H4 (cell line): ENCODE measurements at places on chromosomes 13 and 19. TPM values are rescaled to one million over a fixed set of nuclear protein-coding genes. Genes with fewer than 3 reads are reported as not detected.
A peak's percentile ranks its signal among the peaks of the same experiment; 100 is the strongest.

- no peak for DNase-seq
Measured at GRCh38 chr13:114120591-114121011, 11.8 kb downstream of the RASA3 start.

GRCh38 chr13:30847650-30848307, 58.3 kb upstream of the MEDAG start:
- peak; percentile 78 for DNase-seq

DNA sequence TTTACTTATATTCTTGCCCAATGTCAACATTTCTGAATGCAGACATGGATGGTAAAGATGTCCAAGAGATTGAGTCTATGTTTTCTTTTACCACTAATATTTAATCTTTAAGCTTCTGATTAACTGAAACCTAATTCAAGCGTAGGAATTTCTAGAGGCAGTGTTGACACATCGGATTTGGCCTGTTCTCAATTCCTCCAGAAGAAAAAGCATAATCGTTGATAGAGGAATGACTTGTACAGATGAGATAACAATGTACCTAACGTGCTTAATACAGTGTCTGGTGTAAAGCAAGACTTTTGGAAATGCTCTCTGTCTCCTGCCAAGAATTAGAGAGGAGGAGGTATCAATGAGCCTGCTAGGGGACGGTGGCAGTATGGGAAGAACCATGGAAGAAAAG, 35.2 kb downstream of the SLC15A1 start:
- no peak for DNase-seq

DNA sequence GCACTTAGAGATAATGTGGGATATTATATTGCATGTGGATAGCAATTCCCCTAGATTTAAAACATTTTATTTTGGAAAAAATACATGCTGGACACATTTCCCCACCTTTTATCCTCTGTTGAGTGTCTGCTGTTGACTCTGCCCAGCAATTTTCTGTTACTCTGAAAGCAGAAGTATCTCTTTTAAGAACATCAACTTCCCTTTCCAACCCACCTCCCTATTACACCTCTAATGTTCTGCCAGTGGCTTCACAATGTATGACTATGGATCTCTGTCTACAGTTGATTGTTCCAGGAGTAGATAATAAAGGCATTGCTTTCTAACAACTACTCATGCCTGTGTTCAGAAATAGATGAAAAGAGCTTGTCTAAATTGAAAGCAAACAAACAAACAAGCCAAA, 754.8 kb upstream of the SLITRK6 start:
- DNase-seq = no peak

DNA sequence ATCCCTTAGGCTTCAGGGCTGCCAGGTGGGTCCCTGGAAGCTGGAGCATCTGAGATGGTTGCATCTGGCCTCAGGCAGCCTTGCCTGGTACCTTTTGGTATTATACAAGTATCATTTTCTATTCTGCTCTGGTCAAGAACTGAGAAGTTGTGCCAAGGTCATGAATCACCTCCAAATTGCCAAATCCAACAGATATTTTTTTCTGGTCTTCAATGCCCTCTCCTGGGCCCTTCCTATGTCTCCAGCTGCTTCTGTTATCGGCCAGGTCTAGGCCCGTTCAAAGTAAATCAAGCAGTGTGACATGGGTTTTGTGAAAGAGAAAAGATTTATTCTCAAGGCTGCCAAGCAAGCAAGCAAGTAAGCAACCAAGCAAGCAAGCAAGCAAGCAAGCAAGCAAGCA, 271.1 kb upstream of the MAB21L1 start:
- no peak for DNase-seq

The TMEM143 gene
- 3.3 and 3.6 TPM in 2 replicates for total RNA-seq

The PLK5 gene
- not detected in 2 replicates for total RNA-seq

- peak; percentile 83 for DNase-seq
Measured at GRCh38 chr19:9406798-9407352, 28.5 kb downstream of the ZNF266 start.

DNA sequence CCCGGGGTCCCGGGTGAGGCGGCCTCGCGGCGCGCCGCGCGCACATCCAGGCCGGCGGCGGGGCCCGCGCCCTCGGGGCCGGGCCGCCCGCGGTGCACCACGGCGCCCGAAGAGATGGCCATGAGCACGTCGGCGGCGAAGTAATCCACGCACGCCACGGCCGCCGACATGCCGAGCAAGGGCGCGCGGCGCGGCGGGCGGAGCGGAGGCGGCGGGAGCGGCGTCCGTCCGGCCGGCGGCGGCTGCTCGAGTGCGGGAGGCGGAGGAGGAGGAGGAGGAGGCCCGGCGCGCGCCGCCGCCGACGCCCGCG, at the start of gene KLF16:
TSS of gene KLF16 (minus strand) at position 252 of the 310 bp plus-strand sequence. CDS start at position 170, 82 bp downstream.
- DNase-seq = no peak

- DNase-seq = no peak
Measured at GRCh38 chr13:68636784-68637183, 1406.6 kb upstream of the PCDH9 start.

The MBD3L2 gene
- not detected in 2 replicates for total RNA-seq

The TJP3 gene
- total RNA-seq = 1.5 TPM in 1 of 2 replicates, not detected in the other

The TLE6 gene
- total RNA-seq = 1.5 and 2.7 TPM in 2 replicates

DNA sequence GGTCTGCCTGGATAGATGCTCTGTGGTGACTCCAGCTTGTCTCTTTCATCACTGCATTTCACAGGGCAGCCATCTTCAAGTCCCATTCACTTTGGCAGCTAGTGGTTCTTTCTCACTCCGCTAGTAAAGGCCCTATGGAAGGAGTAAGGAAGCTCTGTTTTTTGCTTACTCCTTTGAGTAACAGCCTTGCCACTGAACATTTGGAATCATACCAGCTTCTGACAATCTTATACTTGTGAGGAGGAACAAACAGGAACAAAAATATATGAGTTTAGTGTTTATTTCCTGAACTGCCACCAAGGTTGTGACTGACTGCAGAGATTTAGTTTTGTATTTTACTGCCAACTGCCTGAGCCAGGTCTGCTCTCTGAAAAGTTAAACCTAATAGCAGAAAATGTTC, 38.7 kb downstream of the KCTD4 start:
- DNase-seq = peak; percentile 56

GRCh38 chr13:46121597-46122163, 16.8 kb upstream of the CPB2 start:
- no peak for DNase-seq

DNA sequence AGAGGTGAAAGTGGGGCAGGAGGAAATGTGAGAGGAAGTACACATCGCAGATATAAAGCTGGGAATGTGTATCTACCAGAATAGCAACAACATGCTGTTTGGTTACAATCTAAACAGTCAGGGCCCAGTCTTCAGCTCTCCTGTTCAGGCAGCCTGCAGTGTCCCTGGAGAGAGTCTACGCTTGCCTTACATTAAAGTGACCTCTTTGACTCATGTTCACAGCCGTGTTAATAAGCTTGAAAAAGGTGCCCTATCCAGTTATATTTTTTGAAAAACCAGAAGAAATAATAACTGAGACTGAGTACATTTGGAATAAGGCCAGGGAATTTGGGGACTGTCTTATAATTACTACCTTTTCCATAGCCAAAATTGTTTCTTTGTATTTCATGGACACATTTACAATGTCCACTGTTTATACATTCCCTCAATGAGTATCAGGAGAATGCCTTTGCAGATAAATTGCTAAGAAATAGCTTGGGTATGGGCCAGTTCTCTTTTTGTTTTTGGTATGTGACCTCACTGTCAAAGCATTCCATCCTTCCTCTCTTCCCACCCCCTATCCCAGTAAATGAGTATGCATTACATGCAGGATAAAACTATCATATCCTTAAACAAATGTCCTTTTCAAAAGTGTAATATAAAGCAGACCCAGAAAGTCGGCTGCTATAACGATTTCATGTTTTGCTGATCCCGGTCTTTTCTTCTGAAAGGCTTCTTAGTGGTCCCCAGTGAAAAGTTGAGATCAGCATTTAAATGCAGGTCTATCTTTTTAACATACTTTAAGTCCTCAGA, 82.6 kb downstream of the PCDH9 start:
- peak; percentile 6 for DNase-seq

DNA sequence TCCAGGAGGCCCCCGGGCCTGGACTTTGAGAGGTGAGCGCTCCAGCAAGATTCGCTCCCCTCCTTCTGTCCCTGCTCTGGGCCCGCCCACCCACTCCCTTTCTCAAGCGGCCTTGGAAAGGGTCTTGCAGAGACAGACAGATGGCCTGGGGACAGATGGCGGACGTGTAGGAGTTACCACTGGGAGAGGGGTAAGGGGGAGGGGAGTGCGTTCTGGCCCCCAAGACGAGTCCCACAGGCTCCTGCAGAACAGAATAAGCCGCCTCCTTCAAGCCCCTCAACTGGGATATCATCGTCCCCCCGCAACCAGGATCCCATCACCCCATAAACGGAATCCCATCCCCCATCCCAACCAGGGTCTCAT, 3.6 kb upstream of the TNFAIP8L1 start:
- no peak for DNase-seq

DNA sequence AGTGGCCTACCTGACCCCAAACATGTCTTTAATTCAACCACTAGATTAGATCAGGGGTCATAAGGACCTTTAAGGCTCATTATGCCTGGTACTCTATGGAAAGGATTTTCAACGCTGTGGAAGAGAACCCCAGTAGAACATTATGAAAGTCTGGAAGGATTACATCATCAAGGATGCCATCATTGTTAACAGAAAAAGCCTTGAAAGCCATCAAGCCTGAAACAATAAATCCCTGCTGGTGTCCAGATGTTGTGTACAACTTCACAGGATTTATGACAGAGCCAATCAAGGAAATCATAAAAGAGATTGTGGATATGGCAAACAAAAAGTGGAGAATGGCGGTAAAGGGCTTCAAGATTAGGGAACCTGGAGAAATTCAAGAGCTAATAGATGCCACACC, 59.7 kb downstream of the NAA16 start:
- no peak for DNase-seq

GRCh38 chr19:50729894-50730293, 6.7 kb downstream of the CLEC11A start:
- no peak for DNase-seq

The SERTM1 gene
- total RNA-seq = not detected in 2 replicates

- no peak for DNase-seq
Measured at GRCh38 chr13:33079960-33080359, 63.7 kb downstream of the KL start.

DNA sequence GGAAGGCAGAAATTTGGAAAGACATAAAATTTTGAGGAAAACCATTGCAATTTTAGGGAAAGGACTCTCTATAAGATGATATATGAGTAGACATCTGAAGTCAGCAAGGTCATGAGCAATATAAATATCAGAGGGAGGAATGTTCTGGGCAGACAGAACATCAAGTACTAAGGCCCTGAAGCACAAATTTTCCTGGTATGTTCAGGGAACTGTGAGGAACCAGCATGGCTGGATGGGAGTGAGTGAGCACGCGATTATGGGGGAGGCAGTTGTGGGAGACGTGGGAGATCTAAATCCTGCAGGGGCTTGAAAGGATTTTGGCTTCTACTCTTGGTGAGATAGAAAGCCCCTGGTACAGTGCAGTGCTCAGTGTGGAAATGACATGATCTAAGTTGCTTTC, 112.0 kb downstream of the TBC1D4 start:
- DNase-seq = no peak

GRCh38 chr13:42039457-42039945, 8.9 kb upstream of the DGKH start:
- DNase-seq = peak; percentile 12
